ENCODE measurements at places on chromosomes 16 and 17.

GRCh38 chr16:76574651-76575050, 297.4 kb downstream of the CNTNAP4 start:
- no peak for DNase-seq

- no peak for DNase-seq
These were observed 28.5 kb downstream of the STAT5B start for GRCh38 chr17:42247734-42248133.

GRCh38 chr16:17244872-17245551, 225.7 kb downstream of the XYLT1 start:
- DNase-seq = no peak

GRCh38 chr16:72856797-72857196, 191.1 kb downstream of the ZFHX3 start:
- peak; percentile 49 for DNase-seq

- no peak for DNase-seq
These were observed 57.7 kb downstream of the SRL start for GRCh38 chr16:4184038-4184702.

DNA sequence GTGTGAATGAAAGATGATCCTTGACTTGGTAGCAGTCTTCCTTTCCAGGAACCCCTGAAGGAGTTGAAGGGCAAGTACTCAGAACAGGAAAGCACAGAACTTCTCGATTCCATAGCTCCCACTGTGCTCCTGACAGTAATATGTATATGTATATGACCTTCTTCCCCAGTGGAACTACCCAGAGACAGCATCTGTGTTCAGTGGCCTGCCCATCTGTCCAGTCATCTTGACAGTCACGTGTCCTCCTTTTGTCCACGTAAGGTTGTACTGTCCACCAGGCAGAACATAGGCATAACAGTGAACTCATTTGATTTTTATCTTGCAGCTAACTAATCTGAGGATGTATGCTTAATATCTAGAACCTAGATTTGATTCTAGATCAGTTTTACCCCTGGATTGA, 37.8 kb upstream of the RASL10B start:
- no peak for DNase-seq

- DNase-seq = no peak
These were observed 41.1 kb downstream of the NTN1 start for GRCh38 chr17:9062399-9062902.

GRCh38 chr16:49485663-49486062, 112.1 kb downstream of the C16orf78 start:
- DNase-seq = no peak

GRCh38 chr16:10539793-10540192, 40.6 kb downstream of the EMP2 start:
- DNase-seq = no peak

- DNase-seq = no peak
These were observed 121.3 kb downstream of the TRIM37 start for GRCh38 chr17:58985367-58985766.

GRCh38 chr16:84518804-84519341, 14.4 kb upstream of the MEAK7 start:
- DNase-seq = no peak

- no peak for DNase-seq
These were observed 10.1 kb upstream of the KRT28 start for GRCh38 chr17:40809721-40810421.
